ENCODE measurements at places on chromosomes 7 and 10.

DNA sequence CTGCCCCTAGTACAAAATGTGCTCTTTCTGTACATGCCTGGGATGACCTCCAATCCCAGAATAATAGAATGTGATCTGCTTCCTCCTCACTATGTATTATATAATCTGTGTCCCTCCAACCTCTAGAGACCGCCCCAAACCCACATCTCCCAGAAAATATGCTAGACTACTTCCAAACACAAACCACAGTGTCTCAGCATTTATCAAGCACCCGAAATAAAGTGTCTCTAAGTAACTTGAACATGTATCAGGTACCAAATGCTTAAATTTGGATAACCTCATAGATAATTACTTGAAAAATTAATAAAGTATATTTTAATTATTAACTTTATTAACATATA is 16.1 kb downstream of the LYZL1 start:
- no peak for DNase-seq

GRCh38 chr7:117592011-117592635 is 112.3 kb downstream of the CFTR start:
- no peak for DNase-seq

DNA sequence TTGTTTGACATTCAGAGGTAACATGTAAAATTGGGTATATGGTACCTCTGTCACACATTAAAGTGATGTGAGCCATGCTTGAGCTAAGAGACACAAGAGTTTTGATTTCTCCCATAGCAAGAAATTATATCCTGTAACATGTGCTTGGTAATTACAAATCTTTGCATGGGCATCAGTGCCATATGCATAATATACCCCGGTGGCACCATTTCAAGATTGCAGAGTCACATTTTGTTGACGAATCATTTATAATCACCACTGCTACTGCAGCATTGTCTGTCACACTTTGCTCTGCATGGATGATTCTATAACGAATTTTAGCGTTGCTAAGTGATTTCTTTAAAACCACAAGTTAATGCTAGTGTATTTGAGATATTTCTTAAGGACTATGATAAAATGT is 443.7 kb upstream of the LRRN3 start:
- no peak for DNase-seq

GRCh38 chr7:112572669-112573301 is 92.0 kb downstream of the LSMEM1 start:
- DNase-seq = no peak

All from stimulated activated CD4-positive, alpha-beta T cell treated with anti-CD3 and anti-CD28 coated beads, Interleukin-15, amount 100 ng/mL, for 48 hours (primary cell).